ENCODE measurements at places on chromosomes 3 and 15.

DNA sequence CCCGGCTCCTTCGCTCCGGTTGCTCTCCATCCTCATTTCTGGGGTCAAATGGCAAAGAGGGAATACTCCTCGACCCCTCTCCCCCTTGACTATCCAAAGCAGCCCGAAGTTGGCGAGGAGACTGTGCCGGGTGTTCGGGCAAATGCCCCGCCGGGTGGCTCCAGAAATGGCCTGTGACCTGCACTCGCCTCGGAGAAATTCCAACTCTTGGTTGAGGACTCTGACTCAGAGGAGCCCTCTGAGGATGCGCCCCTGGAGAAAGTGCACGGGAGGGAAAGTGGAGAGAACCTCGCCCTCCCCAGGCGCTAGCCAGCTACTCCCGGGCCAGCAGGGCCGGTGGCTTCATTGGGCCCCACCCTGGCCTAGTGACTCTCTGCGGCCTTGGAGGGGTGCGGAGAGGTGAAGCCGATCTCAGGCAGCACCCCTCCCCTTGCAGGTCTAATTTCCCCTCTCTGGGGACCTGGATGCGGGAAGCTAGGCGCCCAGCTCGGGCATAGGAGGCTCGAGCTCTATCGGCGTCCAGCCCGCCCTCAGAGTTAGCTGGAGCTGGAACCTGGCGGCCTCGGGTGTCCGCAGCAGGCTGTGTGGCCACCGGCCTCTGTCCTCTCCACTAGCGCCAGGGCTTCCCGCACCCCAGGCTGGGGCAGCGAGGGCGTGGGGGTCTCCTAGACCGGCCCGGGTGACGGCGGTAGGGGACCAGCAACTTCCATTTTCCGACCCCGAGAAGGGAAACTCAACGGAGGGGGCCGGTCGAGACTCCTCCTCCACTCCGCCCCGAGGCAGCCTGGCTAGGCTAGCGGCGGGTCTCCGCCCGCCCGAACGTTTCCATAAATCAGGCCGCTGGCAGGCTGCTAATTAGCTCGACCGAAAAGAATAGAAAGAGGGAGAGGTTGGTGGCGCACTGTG, 29.4 kb downstream of the NR2F2 start:
- no peak for DNase-seq

- no peak for DNase-seq
Measured at GRCh38 chr3:49636883-49637609, 37.1 kb upstream of the APEH start.

- DNase-seq, result no peak
Measured at GRCh38 chr3:15216501-15216900, 10.5 kb downstream of the CAPN7 start.

- DNase-seq, result no peak
Measured at GRCh38 chr3:64508140-64508539, 179.7 kb downstream of the ADAMTS9 start.

DNA sequence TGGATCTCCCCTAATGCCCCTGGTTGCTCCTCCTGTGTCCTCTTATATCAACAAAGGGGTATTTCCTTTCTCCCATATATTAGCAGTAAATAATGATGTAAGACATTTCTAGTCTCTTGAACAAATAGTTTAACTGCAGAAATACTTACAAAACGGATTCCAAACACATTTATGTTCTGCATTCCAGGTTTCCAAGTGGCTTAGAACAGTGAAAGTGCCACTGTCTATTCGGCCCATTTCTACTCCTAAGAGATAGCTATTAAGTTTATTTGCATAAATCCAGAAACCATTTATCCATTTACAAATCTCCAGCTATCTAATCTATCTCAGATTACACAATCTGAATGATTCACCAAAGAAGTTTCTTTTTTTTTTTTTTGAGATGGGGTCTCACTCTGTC, 55.8 kb upstream of the FRMD4B start:
- no peak for DNase-seq

DNA sequence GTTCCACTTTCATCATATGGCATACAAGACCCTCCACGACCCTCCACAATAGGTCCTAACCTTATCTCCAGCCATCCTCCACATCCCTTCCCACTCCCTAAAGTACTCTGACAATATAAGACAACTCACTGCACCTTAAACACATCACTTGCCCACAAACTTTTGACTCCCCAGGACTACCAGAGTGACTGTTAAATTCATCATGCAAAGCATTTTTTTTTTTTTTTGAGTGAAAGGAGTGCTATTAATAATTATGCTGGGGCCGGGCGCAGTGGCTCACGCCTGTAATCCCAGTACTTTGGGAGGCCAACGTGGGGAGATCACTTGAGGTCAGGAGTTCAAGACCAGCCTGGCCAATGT, 55.8 kb downstream of the OSBPL10 start:
- DNase-seq, result no peak

- DNase-seq, result no peak
Measured at GRCh38 chr3:171388527-171388926, 71.7 kb downstream of the TNIK start.

GRCh38 chr15:56351957-56352506, 13.2 kb upstream of the TEX9 start:
- DNase-seq, result no peak

DNA sequence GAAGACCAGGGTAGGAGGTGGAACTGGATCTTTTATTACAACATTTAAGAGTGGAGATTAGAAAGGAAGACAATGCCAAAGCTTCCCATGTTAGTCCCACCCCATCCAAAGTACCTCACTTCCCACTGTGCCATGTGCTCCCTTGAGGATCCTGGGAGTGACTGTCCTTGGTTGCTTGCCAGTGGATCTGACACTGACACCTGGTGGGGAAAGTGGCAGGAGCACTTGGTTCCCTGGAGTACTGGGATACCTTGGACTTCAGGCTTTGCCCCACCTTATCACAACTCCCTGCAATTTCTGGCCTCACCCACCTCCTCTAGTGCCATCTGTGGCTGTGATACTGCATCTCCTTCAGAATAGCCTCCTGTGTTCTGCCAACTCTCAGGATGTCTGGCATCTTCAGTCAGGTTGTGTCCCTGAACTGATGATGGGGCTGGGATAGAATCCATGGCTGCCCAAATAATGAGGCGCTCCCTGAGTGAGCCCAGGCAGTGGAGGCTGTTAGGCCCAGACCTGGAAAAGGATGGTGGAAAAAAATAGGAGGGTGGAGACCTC, 1.3 kb downstream of the ELL3 start:
- no peak for DNase-seq

Data from heart left ventricle (tissue), 16 donors.